Stimulated activated effector memory CD8-positive, alpha-beta T cell treated with anti-CD3 and anti-CD28 coated beads, Interleukin-12 subunit alpha, Interleukin-12 subunit beta, amount 100 ng/mL, for 72 hours (primary cell): ENCODE measurements at places on chromosomes 12 and 14.

- no peak for DNase-seq
These were observed 6.2 kb downstream of the KLHDC2 start for GRCh38 chr14:49774106-49774505.

GRCh38 chr14:31336646-31337045 lies 83.7 kb downstream of the HEATR5A start:
- DNase-seq, result no peak

GRCh38 chr12:46260124-46260912 lies 8.5 kb downstream of the SLC38A1 start:
- DNase-seq, result no peak

DNA sequence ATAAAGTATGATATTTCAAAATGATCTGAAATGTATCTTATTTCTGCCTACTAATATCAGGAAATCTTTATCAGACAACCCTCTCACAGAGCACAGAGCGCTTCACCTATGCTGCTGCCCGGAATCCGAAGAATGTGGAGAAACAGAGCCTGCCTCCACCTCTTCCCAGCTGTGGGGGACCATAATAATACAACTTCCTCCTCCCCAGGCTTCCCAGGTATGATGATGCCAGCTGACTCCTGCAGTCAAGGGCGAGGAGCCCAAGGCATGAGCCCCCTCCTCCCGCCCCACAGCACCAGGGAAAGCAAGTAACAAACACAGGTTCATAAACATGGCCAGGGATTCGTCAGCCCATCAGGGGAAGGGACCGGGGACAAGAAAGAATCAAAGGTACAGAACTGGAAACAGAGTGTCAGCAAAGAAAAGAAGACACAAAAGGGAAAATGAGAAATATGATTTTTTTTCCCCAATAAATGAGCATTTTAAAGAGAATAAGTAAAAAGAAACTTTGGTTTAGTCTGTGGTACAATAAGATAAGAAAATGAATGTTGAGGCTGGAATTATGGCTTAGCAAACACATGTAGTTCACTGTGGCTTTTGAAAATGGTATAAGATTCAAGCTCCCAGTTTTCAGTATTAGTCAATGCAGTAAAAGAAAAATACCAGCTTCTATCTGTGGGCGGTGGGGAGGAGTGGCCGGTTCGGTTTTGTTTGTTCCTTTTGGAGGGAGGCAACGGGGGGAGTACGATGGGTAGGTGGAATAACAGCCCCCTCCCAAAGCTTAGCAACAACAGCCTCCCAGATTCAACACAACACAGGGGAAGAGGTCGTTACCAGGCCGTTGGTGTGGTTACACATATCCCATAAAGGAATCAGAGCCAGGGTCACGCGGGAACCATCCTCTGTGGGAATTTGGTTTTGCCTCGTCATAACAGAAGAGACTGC lies 68.3 kb downstream of the SETD3 start:
- no peak for DNase-seq

GRCh38 chr12:614411-614970 lies 48.8 kb downstream of the NINJ2 start:
- DNase-seq, result no peak

- peak; percentile 93 for DNase-seq
These were observed at the start of gene PWP1 for GRCh38 chr12:107685360-107686248. Gene PWP1, plus strand, starts transcription at chr12:107685799. Its CDS starts 101 bp downstream, at chr12:107685900.

DNA sequence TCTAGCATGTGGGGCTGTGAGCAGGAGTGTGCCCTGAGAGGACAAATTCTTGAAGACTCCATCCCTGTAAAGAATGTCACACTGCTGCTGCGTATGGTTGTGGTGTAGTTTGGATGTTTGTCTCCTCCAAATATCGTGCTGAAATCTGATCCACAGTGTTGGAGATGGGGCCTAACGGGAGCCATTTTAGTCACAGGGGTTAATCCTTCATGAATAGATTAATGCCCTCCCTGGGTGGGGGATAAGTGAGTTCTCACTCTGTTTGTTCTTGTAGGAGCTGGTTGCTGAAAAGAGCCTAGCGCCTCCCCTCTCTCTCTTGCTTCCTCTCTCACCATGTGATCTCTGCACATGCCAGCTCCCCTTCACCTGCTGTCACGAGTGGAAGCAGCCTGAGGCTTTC lies 94.5 kb upstream of the VASH1 start:
- no peak for DNase-seq

DNA sequence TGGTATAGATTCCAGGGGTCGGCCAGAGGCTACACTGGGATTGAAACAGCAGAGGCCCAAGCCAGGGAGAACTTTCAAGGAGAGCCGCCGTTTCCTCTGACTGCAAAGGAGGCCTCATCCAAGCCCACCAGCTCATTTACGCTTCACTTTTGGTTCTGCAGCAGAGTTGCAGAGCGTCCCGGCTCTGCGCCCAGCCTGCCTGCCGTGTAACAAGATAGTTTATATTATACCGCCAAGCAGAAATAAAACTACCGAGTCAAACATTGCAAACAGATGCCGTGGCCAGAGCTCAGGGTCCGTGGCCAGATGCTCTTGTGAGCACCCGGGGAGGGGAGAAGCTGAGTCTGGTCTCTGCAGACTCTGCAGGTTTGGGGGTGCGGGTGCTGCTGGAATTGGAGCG lies 60.7 kb upstream of the TBX3 start:
- no peak for DNase-seq

- DNase-seq, result no peak
These were observed 54.6 kb upstream of the STON2 start for GRCh38 chr14:81454572-81455218.
